Stimulated activated CD4-positive, alpha-beta T cell treated with anti-CD3 and anti-CD28 coated beads, Interleukin-4, amount 100 ng/mL, for 1 hour (primary cell): ENCODE measurements at places on chromosomes 3 and 15.

DNA sequence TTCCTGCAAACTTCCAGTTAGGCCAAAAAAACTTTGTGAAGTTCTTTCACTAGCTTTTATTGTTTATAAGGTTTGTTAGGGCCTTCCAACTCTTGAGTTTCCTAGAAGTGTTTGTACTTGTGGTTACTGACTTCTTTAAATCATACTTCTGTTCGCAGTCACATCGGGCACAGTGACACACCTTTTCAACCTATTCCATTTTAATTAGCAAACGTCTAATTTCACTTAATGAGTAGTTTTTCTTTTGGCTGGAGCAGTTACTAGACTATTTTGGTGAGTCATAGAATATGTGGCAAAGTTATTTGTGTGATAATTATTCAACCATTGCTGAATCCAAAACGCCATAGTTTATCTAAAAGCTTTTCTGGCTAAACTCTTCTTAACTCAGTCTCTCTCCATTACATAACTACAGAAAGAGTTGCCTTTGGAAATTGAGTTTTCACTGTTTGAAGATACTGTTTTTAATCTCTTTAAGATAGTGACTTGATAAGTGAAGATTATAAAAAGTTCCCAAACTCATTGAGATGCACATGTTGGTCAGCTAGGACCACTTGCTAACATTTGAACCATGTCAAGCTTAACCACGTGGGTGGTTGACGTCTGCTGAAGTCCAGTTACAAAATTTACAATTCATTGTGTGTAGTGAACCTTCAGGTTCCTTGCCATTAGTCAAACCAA is 21.5 kb downstream of the CNOT10 start:
- DNase-seq = no peak

DNA sequence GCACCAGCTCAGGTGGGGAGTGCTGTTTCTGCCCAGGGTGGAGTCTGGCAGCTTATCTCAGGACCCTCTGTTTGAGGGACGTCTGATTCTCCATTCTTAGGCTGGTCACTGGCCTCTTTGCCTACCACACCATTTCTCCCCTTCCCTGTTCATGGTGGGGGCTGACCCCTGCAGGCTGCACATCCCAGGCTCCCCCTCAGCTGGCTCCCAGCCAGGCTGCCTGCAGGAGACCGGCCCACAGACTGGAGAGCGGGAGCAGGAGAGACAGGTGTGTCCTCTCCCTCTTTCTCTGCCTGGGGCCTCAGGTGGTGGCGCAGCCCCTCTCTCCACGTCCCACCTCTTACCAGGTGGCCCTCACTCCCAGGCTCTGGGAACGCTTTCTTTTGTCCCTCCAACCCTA is 60.8 kb downstream of the RAB11A start:
- no peak for DNase-seq

DNA sequence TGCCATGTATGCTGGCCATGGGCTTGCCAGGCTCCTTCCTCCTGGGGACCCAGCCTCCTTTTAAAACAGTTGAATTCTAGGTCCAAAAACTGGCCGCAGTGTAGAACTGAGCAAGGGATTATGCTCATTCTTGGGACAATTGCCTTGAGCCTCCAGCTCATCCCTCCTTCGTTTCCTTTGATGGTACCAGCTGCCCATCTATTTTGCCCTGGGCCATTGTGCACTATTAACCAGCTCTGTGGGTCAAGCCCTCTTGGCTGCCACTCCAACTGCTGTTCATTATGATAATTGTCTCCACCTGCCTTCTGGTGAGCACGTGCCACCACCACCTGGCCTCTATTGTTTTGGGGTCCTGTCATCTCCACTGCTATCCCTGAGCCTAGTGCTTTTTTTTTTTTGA is 75.8 kb upstream of the SYN2 start:
- DNase-seq = no peak

- no peak for DNase-seq
Measured at GRCh38 chr15:95475067-95475466, 855.4 kb upstream of the NR2F2 start.

- no peak for DNase-seq
Measured at GRCh38 chr15:69782139-69782658, 315.5 kb downstream of the TLE3 start.

GRCh38 chr3:126883241-126883640 is 99.7 kb upstream of the PLXNA1 start:
- no peak for DNase-seq

DNA sequence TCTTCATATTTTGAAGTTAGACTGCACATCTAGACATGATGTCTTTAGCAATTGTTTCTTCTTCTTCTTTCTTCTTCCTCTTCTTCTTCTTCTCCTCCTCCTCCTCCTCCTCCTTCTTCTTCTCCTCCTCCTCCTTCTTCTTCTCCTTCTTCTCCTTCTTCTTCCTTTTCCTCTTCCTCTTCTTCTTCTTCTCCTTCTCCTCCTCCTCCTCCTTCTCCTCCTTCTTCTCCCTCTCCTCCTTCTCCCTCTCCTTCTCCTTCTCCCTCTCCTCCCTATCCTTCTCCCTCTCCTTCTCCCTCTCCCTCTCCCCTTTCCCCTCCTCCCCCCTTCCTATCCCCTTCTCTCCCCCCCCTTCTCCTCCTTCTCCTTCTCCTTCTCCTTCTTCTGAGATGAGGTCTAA is 21.9 kb downstream of the TCF12 start:
- DNase-seq = no peak

DNA sequence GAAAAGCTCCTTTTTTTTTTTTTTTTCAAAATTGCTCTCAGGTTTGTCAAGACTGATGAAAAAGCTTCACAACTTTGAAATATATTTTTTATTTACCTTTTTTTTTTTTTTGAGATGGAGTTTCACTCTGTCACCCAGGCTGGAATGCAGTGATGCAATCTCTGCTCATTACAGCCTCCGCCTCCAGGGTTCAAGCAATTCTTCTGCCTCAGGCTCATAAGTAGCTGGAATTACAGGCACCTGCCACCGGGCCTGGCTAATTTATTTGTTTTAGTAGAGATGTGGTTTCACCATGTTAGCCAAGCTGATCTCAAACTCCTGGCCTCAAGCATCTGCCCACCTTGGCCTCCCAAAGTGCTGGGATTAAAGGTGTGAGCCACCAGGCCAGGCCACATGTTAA is 1515.0 kb downstream of the OTOL1 start:
- DNase-seq = no peak

DNA sequence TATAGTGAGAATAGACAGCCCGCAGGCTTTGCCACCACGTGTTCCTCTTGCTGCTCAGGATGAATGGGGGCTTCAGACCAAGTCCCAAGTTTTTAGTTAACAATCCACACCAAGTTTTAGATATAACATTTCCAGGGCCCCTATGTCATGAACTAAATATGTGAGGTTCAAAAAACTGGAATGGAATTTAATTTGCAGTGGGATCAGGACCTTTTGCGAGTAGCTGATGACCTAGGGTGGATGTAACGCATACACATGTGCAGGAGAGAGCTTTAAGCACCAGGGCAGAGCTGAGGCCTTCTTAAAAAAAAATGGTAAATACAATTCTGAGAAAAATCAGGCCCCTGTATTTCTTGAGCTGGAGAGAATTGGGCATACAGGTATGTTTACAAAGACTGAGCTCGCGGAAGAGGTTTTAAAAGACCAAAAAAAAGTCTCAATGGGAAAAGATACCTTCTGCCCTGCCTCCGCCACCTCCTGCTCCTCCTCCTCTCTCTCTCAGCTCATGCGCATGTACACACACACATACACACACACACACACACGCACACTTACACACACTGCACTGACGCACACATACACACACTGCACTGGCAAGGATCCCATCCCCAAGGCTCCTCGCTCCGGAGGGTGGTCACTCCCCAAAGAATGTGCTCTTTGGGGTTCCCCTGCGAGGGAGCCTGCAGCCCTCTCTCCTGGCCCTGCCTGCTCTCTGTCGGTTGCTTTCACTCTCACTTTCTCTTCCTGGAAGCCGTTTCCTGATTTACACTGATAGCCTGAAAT is 48.2 kb upstream of the IGF1R start:
- DNase-seq = peak; percentile 39

DNA sequence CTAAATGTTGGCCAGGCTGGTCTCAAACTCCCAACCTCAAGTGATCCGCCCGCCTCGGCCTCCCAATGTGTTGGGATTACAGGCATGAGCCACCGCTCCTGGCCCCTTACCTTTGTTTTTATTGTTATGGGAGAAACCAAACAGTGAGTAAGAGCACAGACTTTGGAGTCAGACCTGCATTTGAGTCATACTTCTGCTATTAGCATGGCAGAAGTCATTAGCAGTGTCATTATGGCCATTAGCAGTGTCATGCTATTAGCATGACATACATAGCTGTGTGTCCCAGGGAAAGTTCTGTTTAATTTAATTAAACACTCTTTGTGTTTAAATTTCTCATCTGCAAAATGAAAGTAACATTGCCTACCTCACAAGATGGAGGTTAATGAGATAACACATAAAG is 54.8 kb downstream of the SQOR start:
- DNase-seq = no peak

DNA sequence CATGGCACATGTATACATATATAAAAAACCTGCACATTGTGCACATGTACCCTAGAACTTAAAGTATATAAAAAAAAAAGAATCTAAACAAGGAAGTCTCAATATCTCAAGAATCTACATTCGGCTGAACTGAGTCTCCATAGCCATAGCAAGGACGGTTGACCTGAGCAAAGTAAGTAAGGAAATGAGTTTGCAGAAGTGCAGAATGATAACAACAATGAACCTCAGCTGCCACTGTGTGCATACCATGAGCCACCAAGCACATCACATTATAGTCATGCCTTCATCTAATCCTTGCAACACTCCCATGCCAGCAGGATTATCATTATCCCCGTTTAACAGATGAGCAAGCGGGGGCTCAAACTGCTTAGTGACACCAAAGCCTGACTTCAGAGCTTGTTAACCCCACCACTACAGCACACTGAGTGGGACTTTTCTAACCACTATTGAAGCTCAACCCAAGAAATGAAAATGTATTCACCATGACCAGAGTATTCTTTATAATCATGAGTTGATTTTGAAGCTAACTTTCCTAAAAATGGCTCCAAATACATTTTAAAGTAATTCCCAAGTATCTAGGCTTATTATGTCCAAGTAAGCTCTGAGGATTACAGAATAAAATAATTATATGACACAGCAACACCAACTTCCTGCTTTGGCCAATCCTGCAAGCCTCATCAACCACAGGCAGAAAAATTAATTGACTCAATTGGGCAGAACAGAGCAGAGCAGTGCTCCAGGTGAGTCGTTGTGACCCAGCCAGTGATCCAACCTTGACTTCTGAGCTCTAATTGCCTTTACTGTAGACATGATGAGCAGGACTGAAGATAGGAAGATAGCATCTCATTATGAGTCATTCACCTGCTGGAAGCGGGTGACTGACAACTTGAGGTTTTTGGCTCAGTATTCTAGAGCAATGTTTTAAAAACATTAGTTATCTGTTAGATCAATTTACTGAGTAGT is 47.3 kb upstream of the IL12A start:
- no peak for DNase-seq

DNA sequence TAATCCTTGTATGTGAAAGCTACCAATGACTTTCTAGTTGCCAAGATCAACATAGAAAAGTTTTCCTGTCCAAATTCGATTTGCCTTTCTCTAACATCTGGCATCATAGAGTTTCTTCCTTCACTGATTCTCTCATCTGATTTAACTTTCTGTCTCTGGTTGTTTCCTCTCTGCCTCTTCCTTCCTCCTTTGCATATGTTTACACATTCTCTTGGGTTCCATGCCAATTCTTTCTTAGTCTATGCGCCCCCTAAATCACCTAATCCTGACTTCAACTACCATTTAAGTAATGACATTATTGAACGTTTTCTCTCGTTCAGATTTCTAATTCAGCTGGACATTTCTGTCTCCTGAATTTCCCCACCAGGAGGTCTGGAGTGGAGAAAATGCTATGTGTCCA is 561.9 kb upstream of the TGFBR2 start:
- DNase-seq = no peak

DNA sequence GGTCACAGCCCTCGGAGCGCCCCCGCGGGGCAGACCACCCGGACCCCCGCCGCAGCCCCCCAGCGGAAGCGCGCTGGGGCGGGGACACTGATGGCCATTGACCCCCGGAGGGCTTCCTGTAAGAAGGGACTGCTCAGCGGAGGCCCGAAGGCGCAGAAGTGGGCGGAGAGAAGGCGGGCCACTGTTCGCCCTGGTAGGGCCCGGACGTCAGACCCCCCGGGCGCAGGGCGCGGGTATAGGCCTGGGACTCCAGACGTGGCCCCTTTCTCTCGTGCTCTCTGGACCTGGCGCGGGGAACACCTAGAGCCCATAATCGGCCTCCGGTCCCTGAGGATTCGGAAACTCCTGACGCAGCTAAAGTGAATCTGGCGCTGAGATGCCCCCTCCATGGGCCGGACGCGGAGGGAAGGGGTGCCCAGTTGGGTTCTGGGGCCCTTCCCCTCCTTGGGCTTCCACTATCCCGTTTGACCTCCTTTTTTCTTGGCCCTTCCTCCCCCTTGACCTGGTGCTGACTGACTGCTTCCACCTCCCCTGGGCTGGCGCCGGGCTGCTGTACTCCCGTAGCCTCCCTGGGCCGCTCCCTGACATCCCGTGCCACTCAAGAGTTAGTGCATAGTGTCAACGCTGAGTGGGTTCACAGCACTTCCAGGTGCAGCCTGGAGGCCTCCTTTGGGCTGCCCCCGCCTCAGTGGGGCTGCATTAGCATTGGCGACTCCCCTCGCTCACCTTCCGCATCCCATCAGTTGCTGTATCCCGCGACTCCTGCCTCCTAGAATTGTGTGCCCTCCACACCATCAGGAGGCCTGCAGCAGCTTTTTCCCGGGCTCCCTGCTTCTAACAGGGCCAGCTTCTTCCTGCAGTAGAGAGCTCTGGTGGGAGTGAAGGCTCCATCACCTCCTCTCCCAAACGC is 694 bp downstream of the ABTB1 start:
- DNase-seq = peak; percentile 52

- no peak for DNase-seq
Measured at GRCh38 chr15:97890307-97890706, 70.2 kb upstream of the ARRDC4 start.

DNA sequence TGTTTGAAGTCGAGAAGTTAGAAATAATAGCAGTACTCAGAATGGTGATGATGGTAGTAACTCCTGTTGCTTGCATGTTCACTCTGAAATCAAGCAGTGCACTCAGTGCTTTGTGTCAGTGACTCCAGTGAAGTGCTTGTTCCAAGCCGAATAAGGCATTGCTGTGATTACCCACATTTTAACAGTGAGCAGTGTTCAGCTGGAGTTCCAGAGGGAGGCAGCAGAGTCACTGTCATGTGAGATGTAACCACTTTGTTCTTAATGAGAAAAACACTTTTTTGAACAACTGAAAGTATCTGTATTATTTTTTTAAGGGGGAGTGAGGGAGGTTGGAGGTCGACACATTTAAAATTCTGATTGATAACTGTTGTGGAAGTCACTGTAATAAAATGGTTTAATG is 3.7 kb downstream of the MDFIC2 start:
- no peak for DNase-seq
